Activated CD4-positive, alpha-beta T cell treated with anti-CD3 and anti-CD28 coated beads, Interleukin-2, amount 10 ng/mL, durations not matched to agents 7 days and 5 days (primary cell): ENCODE measurements at places on chromosomes 2 and 18.

DNA sequence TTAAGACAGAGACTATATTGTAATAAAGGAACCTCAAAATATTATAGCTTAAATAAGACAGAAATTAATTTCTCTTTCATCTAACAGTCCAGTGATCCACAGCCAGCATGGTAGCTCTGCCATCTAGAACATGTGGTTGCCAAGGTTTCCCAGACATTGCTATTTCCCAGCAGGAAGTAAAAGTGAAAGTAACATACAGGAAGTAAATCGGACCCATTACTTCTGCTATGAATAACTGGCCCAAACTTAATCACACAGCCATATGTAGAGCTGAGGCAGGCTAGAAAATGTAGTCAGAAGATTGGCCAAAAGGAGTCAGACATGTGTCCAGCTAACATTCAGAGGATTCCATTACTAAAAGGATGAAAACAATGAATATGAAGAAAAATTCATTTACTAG is 71.0 kb downstream of the NOL4 start:
- DNase-seq: no peak

DNA sequence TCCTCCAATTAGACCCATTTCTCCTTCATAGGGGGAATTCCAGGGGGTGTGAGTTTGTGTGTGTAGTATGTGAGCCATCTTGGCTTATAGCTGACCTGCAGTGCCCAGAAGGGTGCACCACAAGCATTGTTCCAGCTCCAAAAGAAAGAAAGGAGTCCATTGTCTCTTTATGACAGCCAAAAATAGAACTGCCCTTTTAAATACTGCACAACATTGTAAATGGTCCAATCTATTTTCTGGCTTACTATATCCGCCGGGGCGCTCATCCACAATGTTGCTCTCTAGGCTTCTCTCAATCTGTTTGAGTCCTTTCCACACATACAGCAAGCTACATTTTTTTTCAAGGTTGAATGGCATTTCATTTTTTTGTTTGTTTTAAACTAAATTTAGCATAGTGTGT is 517.5 kb downstream of the STK39 start:
- DNase-seq: no peak

DNA sequence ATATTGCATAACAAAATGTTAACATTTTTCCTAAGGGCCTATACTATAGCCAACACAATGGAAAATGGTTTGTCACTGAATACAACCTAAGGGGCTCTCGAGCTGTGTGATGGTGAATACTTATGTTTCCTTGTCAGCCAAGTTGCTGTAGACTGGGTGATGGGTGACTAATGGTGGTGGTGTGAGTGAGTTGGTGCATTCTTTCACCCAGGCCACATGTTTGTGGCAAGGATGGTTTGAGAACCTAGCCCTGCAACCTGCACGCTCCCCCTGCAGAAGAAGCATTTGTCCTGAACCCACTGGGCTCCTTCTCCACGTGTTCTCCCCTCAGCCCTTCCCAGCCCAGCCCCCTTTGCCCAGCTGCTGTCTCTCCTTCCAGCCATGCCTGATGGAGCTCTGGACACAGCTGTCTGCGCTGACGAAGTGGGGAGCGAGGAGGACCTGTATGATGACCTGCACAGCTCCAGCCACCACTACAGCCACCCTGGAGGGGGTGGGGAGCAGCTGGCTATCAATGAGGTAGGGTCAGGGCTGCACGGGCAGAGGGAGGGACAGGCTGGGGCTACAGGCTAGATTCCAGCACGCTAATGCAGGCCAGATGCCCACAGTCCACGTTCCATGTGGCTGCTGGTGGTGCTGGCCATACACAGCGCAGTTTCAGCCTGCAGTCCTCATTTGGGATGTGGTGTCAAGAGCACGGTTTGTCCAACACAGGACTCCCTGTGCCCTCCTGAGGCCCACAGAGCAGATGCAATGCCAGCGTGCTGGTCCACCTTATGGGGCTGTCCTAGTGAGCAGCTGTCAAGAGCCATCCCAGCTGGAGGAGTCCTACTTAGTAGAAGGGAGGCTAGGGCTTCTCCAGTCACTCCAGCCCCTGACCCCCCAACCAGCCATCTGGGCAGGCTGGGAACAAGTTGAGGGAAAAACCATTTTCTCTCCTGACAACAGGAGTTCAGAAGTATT is 65.4 kb downstream of the FAM168B start:
- DNase-seq: peak; percentile 1

DNA sequence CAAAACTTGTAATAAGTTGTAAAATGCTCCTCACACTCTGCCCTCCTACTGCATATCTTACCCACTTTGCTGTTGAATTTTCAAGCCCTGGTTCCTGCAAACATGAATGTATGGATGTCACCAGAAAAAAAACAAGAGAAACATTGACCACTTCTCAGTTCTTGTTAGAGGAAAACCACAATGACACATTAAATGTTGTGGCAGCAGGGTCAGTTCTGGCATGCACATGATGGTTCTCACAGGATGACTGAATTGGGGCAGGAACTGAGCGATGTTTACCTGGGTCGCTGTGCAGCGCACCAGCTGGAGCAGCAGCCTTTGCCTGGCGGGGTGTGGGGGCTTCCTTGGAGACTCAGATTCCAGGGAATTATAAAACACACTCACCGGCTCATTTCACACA is 14.0 kb upstream of the PRKCE start:
- no peak for DNase-seq

DNA sequence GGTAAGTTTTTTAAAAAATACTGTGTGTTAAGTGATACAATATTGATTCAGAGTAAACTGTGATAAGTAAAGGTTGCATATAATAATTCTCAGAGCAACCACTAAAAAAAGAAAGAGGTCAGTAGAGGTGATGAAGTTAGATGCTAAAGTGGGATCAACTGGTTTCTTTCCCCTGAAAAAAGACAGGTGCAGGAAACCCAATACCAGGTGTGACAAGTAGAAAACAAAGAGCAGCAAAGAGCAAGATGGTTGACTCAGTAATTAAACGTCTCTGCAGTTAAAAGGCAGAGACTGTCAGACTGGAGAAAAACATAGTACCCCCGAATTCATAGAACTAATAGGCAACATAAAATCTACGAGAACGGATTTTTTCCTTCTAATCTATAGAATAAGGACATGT is 128.3 kb downstream of the ATP9B start:
- no peak for DNase-seq
